ENCODE measurements at places on chromosomes 12 and 14.

DNA sequence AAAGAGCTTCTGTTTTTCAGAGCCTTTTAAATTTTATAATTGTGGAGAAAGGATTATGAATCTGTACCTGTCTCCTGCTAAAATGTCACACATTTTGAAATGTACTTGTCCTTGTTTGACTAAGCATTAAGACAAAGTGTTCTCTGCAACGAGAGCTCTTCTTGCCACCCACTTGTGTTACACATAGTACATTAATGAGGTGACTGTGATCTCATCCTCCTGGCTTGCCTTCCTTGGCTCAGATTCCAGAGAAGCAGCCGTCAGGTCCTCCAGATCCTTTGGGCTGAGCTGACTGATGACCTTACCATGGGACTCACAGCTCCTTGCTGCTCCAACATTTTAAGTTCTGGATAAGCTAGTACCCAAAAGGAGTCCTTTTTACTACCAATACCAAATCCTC is 81.4 kb downstream of the BBS10 start:
- no peak for DNase-seq

DNA sequence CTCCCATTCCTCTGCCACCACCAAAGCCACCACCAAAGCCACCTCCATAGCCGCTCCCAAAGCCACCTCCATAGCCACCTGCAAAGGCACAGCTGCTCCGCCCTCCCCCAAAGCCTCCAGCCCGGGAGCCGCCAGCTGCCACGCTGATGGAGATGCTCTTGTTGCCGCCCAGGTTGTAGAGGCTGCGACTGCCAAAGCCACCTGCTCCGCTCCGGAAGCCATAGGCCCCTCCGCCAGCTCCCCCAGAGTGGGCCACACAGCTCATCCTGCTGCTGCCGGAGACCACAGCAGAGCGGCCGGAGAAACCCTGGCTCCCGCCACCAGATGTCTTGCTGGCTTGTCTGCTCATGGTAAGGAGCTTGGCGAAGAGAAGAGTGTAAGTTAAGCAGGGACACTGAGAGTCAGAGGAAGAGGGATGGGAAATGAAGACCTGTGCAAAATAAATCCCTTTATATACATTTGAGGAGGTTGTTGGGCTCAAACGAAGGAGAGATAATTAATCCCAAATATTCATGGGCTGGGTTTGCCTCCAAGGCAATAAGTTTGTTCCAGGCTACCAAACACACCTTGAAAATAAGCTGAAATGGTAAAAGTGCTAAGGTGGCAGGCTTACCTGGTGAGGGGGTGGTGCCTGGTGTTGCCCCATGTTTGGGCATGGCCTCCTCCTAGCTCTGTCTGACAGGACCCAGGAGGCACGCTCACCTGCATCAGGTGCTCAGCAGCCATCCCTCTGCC is at the start of gene KRT3:
TSS of gene KRT3 (minus strand) at position 424 of the 735 bp plus-strand sequence. CDS start at position 349, 75 bp downstream.
- DNase-seq: no peak

- no peak for DNase-seq
Observed at GRCh38 chr14:38238332-38238731, 17.6 kb downstream of the CLEC14A start.

- no peak for DNase-seq
Observed at GRCh38 chr12:102204025-102204424, 6.4 kb upstream of the PMCH start.

DNA sequence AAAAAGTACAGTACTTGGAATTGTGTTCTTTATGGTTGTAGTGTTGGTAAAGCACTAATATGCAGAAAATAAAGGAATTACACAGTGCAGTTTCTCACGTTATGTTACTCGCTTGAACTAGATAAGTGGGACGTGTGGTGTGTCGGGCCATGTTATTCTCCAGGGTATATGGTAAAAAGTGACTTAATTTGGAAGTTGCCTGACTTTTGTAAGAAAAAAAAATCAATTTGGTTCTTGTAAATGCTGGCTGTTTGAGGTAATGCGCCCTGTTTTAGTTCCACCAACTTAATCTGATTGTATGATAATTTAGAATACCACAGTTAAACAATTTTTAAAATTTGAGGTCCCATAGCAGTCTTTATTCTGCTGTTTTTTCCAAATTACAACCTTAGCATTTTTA is 4.1 kb downstream of the ARF6 start:
- no peak for DNase-seq

DNA sequence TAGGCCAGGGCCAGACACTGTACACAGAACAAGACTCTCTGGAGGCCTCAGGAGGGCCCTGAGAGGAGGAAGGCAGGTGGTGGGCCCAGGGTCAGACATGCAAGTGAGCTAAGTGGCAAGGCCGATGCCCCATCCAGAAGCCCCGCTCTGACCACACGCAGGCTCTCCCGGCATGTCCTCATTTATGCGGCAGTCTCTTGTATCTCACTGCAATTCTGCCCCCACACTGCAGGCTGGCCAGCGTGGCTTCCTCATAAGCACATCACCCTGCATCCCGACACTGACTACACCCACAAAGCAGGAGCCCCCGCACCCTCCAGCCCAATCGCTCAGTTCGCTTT is 17.5 kb downstream of the SSH1 start:
- DNase-seq: no peak

DNA sequence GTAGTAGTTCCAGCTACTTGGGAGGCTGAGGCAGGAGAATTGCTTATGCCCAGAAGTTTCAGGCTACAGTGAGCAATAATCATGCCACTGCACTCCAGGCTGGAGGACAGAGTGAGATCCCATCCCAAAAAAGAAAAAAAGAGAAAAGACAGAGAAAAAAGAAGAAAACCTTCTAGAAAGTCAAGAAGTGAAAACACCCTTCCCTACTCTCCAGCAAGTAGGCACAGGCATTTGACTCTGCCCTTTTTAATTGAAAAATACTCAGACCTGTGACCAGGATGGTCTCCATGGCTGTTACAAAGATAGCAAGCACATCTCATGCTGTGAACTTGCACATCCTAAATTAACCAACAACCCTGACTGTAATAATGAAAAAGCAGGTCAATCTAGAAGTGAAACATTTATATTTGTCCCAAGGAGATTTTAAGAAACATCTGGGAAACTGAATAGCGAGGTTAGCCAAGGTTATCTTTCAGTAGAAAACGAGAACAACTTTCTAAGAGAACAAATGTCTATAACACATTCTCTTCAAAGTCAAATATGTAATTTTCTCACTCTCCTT is 2.0 kb downstream of the TMTC1 start:
- no peak for DNase-seq

GRCh38 chr12:96093543-96094196 is 58.3 kb upstream of the LTA4H start:
- no peak for DNase-seq

- DNase-seq: no peak
Observed at GRCh38 chr12:79422060-79422812, 268.5 kb downstream of the PAWR start.

All from foreskin melanocyte (primary cell).